ENCODE measurements at places on chromosomes 4 and X. TPM values are rescaled to one million over a fixed set of nuclear protein-coding genes. Genes with fewer than 3 reads are reported as not detected.

The MGST2 gene
- total RNA-seq = 79.3 TPM

GRCh38 chr4:137299281-137299680 lies 233.0 kb downstream of the PCDH18 start:
- H3K27me3 ChIP-seq = no peaks in the 10 kb centered on the region
- no peak for DNase-seq
- H3K4me3 ChIP-seq = no peak overlapping the region
- no peaks in the 10 kb centered on the region for H3K36me3 ChIP-seq
- no peaks in the 10 kb centered on the region for H3K4me1 ChIP-seq

- peak overlapping the region; percentile 67 for H3K27ac ChIP-seq
- DNase-seq = no peak
- H3K4me1 ChIP-seq = peaks cover 85% of the 10 kb centered on the region
- H3K36me3 ChIP-seq = peaks cover 59% of the 10 kb centered on the region
Measured at GRCh38 chr4:10105421-10105820, 11.2 kb downstream of the WDR1 start.

- DNase-seq = no peak
- no peaks in the 10 kb centered on the region for H3K27me3 ChIP-seq
- H3K4me3 ChIP-seq = no peak overlapping the region
- H3K4me1 ChIP-seq = no peaks in the 10 kb centered on the region
- no peaks in the 10 kb centered on the region for H3K36me3 ChIP-seq
Measured at GRCh38 chrX:107226757-107227156, 20.3 kb downstream of the DNAAF6 start.

Measured in lower lobe of right lung (tissue), 2 donors.